ENCODE measurements at places on chromosomes 2 and 18.

GRCh38 chr2:208937521-208937920 lies 486.3 kb upstream of the MAP2 start:
- DNase-seq: no peak

GRCh38 chr2:120684289-120685065 lies 51.2 kb upstream of the GLI2 start:
- peak; percentile 75 for DNase-seq

GRCh38 chr2:214035091-214035852 lies 375.6 kb upstream of the VWC2L start:
- DNase-seq: no peak

DNA sequence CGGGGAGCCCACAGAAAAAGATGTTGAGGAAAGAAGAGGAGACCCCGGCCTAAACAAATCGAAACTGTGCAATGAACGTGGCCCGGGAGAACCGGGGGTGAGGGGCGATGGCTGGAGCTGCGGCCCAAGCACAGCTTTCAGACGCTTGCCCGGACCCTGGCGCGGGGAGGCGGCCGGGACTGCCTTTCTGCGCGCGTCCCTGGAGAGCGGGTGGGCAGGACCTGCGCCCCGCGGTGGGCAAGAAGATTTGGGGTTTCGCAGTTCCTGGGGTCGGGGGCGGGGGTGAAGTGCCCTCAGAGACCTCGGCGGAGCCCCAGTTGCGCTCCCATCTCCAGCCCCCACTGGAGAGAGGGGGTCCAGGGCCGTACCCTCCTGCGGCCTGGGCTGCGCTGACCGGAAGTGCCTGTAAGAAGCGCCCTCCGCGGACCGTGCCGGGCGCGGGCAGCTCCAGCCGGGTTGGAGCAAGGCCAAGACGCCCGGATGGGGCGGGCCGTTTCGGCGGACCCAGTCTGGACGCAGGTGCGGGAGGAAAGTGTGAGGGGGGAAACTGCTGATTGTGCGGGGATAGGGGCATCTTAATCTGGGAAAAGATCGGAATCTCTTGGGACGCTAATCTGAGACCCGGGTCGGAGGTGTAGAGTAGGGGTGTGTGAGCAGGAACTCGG lies 11.6 kb downstream of the EN1 start:
- no peak for DNase-seq

GRCh38 chr18:69882965-69883668 lies 64.6 kb downstream of the CD226 start:
- DNase-seq: no peak

DNA sequence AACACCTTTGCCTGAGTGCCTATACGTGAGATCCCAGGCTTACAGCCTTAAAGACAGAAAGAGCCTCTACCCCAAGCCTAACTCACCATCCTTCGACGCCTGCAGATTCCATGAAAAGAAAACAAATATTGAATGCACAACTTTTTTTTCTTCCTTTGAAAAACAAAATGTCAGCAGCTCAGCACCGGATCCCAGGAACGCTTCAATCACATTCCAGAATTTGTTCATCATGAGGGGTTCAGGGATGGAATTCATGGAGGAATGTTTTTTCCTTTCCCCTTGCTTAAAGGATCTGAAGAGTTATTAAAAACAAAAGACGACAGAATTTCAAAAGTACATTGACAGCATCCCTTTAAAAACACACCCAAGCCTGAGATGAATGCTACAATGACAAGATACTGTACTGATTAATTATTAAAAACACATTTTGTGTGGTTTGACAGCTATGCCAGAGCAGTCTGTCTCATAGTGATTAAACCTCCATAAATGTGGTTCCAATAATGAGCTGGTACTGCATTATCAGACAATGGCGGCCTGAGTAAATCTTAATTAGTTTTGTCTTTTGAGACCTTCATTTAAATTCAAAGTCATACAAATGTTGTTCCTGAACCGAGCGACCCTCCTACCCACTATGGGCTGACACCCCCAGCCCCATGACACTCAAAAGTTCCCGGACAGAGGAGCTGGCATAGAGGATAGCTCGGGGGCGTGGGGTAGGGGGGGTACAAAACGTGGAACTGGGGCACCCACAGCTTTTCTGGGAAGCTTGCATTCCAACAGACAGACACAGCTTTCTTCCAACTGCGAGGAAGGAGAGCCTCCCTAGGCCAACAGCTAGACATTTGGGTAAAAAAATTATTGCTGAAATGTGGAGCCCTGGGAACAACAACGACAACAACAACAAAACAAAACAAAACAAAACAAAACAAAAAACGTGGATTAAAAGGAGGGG lies 227.5 kb downstream of the TTC32 start:
- DNase-seq: peak; percentile 84
